ENCODE measurements at places on chromosomes 2 and 18. TPM values are rescaled to one million over a fixed set of nuclear protein-coding genes. Genes with fewer than 3 reads are reported as not detected.

HOXD4 gene
- total RNA-seq: 3.4 TPM

DNA sequence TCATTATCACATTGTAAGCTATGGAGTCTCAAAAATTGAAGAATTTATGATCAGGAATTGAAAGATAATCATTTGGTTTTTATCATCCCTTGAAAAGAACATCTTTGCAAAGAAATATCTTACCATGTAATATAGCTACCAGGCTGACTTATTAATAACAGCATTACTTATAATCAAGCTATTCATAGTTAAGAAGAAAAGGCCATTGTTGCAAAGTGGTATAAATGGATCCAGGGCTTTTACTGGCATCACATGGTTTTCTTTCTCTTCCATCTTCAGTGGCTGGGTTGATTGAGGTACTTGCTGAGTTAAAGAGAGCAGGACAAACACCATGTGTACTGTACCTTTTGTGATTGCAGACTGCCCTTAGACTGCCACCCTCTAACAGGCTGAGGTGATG lies 39.6 kb downstream of the MFSD6 start:
- no peak overlapping the region for H3K27ac ChIP-seq
- H3K27me3 ChIP-seq: no peaks in the 10 kb centered on the region
- no peak for DNase-seq
- H3K4me3 ChIP-seq: no peak overlapping the region
- no peaks in the 10 kb centered on the region for H3K36me3 ChIP-seq

OXER1 gene
- total RNA-seq: 0.36 TPM

GAD1 gene
- total RNA-seq: not detected

DNA sequence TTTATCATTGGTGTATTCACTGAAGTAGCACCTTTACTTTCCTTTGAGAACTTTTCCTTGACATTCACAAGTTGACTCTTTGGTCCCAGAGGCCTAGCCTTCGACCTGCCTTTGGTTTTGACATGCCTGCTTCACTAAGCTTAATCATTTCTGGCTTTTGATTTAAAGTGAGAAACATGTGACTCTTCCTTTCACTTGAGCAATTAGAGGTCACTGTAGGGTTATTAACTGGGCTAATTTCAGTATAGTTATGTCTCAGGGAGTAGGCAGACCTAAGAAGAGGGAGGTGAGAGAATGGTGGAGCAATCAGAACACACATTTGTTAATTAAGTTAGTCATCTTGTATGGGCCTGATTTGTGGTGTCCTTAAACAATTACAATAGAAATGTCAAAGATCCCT lies 1040.7 kb upstream of the SLC39A10 start:
- H3K4me3 ChIP-seq: no peak overlapping the region
- H3K27me3 ChIP-seq: no peaks in the 10 kb centered on the region
- H3K4me1 ChIP-seq: peaks cover 8% of the 10 kb centered on the region
- H3K27ac ChIP-seq: no peak overlapping the region

CEBPZOS gene
- 39.2 TPM for total RNA-seq

GRCh38 chr2:142533177-142533576 lies 344.3 kb upstream of the KYNU start:
- H3K4me1 ChIP-seq: no peaks in the 10 kb centered on the region
- H3K4me3 ChIP-seq: no peak overlapping the region
- no peak overlapping the region for H3K27ac ChIP-seq

ICA1L gene
- 28.5 TPM for total RNA-seq

KCNG2 gene
- not detected for total RNA-seq

NTSR2 gene
- not detected for total RNA-seq

CCDC141 gene
- total RNA-seq: 3.1 TPM

GRCh38 chr2:176647325-176648165 lies 378.3 kb downstream of the MTX2 start:
- no peaks in the 10 kb centered on the region for H3K27me3 ChIP-seq
- DNase-seq: no peak
- no peaks in the 10 kb centered on the region for H3K4me1 ChIP-seq
- H3K4me3 ChIP-seq: no peak overlapping the region

- no peaks in the 10 kb centered on the region for H3K27me3 ChIP-seq
- H3K4me1 ChIP-seq: no peaks in the 10 kb centered on the region
- no peaks in the 10 kb centered on the region for H3K36me3 ChIP-seq
- no peak overlapping the region for H3K4me3 ChIP-seq
- DNase-seq: no peak
Observed at GRCh38 chr18:2293109-2293839, 278.0 kb downstream of the METTL4 start.

GRCh38 chr2:973129-973528 lies 22.5 kb downstream of the SNTG2 start:
- H3K36me3 ChIP-seq: no peaks in the 10 kb centered on the region
- H3K27me3 ChIP-seq: no peaks in the 10 kb centered on the region
- H3K4me3 ChIP-seq: no peak overlapping the region

DNA sequence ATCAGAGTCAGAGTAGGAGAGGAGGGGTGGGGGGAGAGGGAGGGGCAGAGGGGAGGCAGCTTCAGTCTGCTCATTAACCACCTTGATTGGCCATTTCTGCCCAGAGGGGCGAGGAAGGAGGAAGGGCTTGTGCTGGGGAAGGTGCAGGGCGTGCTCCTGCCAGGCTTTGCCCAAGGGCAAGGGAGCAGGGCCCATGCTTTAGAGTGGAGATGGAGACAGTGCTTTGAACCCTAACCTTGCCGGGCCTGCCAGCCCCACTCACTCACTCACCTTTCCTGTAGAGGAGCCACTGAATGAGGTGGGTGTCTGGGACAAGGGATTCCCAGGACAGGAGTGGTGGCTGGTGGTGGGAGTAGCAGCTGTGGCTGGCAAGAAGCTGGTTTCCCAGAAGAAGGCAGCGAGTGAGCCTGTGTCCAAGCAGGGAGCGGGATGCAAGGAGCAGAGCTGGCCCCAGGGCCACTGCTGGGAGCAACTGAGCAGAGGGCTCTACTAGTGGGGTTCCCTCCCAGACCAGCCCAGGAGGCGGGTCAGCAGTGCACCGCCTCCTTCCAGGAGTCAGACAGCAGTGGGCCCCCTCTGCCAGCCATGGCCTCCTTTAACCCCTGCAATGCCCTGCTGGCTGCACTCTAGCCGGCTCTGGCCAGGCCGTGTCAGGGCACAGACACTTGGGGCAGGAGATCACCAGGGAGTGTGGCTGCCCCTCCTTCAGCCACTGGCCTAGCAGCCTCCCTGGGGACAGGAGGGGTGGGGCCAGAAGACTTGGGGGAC lies 3.6 kb upstream of the RUFY4 start:
- H3K27me3 ChIP-seq: peaks cover 16% of the 10 kb centered on the region
- H3K4me1 ChIP-seq: no peaks in the 10 kb centered on the region
- H3K27ac ChIP-seq: no peak overlapping the region
- DNase-seq: no peak

- no peaks in the 10 kb centered on the region for H3K36me3 ChIP-seq
- no peaks in the 10 kb centered on the region for H3K27me3 ChIP-seq
- H3K27ac ChIP-seq: no peak overlapping the region
- no peak for DNase-seq
Observed at GRCh38 chr2:137096187-137096586, 330.8 kb downstream of the THSD7B start.

NT5DC4 gene
- not detected for total RNA-seq

GRCh38 chr2:208006337-208006736 lies 19.0 kb downstream of the PLEKHM3 start:
- H3K4me3 ChIP-seq: no peak overlapping the region
- H3K4me1 ChIP-seq: no peaks in the 10 kb centered on the region
- no peak overlapping the region for H3K27ac ChIP-seq
- DNase-seq: no peak

MC5R gene
- not detected for total RNA-seq

MPV17 gene
- 62.3 TPM for total RNA-seq

PIGN gene
- 23.2 TPM for total RNA-seq

BMP10 gene
- not detected for total RNA-seq

GRCh38 chr18:26993568-26993967 lies 128.1 kb upstream of the AQP4 start:
- H3K27me3 ChIP-seq: no peaks in the 10 kb centered on the region
- H3K4me3 ChIP-seq: no peak overlapping the region
- no peak for DNase-seq
- H3K27ac ChIP-seq: no peak overlapping the region

DNA sequence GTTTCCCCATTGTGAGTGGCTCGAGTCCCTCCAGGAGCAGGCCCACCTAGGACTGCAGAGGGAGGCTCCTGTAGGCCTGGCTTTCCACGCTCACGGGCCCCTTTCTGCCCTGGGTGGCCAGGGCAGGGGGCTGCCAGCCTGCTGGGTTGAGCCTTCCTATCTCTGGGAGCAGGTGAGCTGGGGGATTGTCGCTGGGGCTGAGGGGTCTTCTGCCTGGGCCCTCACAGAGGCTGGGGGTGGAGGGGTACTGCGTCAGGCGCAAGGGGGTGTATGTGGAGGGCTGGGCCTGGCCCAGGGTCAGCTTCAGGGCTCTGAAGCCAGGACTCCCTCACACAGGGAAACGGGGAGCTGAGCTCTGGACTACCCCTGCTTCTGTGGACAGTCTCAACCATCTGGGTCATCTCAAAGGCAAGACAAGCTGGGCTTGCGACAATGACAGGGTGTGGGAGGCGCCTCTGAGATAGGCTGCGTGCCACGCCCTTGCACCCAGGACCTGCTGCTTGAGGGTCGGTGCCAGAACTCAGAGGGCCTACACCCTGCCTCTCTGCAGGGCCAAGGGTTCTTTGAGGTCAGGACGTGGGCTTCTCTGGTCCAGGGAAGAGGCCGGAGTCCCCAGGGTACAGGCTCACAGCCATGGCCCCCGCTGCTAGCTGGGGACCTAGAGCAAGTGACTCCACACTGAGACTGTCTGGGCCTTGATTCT lies 206.1 kb downstream of the TWIST2 start:
- no peak overlapping the region for H3K27ac ChIP-seq
- no peak overlapping the region for H3K4me3 ChIP-seq

Measured in sigmoid colon (tissue), 7 donors.